SJSA1 (cell line): ENCODE measurements at places on chromosomes 2 and 18. TPM values are rescaled to one million over a fixed set of nuclear protein-coding genes. Genes with fewer than 3 reads are reported as not detected.

DNA sequence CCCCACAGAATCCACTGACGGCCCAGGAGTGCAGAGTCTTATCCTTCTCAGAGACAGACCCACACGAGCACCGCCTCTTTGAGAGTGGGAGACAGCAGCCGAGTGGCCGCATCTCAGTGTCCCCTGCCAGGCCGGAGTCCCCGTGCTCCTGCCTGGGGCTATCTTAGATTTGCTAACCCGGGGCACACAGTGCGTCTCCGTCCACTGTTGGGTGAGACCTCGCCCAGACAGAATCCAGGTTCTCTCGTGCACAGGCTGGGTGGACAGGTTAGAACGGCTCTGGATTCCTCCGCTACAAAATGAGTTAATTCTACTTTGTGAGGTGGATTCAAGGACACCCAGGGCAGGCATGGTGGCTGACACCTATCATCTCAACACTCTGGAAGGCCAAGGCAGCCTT, 88.3 kb downstream of the ZNF516 start:
- peaks cover 20% of the 10 kb centered on the region for H3K36me3 ChIP-seq
- no peaks in the 10 kb centered on the region for H3K27me3 ChIP-seq
- no peak overlapping the region for H3K27ac ChIP-seq
- peaks cover 19% of the 10 kb centered on the region for H3K4me1 ChIP-seq
- no peak for DNase-seq

GRCh38 chr2:149094217-149095015, 55.9 kb downstream of the LYPD6B start:
- no peak overlapping the region for H3K4me3 ChIP-seq
- peak; percentile 72 for DNase-seq
- H3K27ac ChIP-seq = peak overlapping the region; percentile 75
- no peaks in the 10 kb centered on the region for H3K36me3 ChIP-seq
- H3K4me1 ChIP-seq = peaks cover 33% of the 10 kb centered on the region
- H3K27me3 ChIP-seq = no peaks in the 10 kb centered on the region

The GEN1 gene
- 30.0 and 31.1 TPM in 2 replicates for total RNA-seq

The HNMT gene
- 47.6 and 65.8 TPM in 2 replicates for total RNA-seq

The SIX3 gene
- not detected in 2 replicates for total RNA-seq

DNA sequence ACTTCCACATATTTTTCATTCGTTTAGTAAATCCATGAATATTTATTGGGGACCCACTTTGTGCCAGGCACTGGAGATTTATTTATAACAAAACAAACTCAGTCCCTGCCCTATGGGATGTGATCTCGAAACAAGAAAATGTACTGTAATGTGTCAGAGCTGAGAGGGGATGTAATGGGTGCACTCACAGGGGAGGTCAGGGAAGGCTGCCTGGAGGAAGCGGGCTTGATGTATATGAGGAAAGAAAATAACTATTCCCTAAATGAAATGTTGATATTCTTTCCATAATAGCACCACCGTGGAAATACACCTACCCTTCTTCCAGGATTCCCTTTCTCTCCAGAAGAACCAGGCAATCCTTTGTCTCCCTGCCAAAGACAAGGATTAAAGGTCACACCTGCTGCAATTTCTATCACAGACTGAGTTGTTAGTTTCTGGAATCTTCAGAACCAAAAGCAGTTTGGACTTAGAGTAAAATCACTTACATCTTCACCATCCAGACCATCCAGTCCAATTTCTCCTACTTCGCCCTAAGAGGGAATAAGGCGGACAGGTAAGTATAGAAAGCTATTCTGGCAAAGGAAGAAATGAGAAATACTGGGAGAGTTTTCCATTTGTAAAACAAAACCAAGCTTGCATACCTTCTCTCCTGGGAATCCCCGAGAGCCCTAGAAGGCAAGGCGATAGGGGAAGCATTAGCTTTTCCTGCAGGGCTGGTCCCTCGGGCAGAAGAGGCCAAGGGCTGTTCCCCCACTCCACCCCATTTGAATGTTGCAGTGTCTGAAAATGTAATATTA, 55.0 kb downstream of the COL6A3 start:
- no peak overlapping the region for H3K27ac ChIP-seq
- no peak for DNase-seq
- H3K4me1 ChIP-seq = no peaks in the 10 kb centered on the region
- H3K36me3 ChIP-seq = peaks cover 100% of the 10 kb centered on the region
- H3K27me3 ChIP-seq = no peaks in the 10 kb centered on the region

- H3K27me3 ChIP-seq = no peaks in the 10 kb centered on the region; the same call in 1 of the 2 replicates
- no peak overlapping the region for H3K4me3 ChIP-seq
- no peaks in the 10 kb centered on the region for H3K4me1 ChIP-seq
- no peak overlapping the region for H3K27ac ChIP-seq
- no peaks in the 10 kb centered on the region for H3K36me3 ChIP-seq
These were observed 245.4 kb downstream of the RAD51AP2 start for GRCh38 chr2:17272652-17273525.

GRCh38 chr2:95314964-95315611, 17.9 kb downstream of the KCNIP3 start:
- no peaks in the 10 kb centered on the region for H3K36me3 ChIP-seq
- no peak for DNase-seq
- H3K27ac ChIP-seq = no peak overlapping the region
- peaks cover 5% of the 10 kb centered on the region; the same call in 1 of the 2 replicates for H3K27me3 ChIP-seq
- H3K4me1 ChIP-seq = no peaks in the 10 kb centered on the region

The WDR7 gene
- total RNA-seq = 4.7 and 11.0 TPM in 2 replicates

DNA sequence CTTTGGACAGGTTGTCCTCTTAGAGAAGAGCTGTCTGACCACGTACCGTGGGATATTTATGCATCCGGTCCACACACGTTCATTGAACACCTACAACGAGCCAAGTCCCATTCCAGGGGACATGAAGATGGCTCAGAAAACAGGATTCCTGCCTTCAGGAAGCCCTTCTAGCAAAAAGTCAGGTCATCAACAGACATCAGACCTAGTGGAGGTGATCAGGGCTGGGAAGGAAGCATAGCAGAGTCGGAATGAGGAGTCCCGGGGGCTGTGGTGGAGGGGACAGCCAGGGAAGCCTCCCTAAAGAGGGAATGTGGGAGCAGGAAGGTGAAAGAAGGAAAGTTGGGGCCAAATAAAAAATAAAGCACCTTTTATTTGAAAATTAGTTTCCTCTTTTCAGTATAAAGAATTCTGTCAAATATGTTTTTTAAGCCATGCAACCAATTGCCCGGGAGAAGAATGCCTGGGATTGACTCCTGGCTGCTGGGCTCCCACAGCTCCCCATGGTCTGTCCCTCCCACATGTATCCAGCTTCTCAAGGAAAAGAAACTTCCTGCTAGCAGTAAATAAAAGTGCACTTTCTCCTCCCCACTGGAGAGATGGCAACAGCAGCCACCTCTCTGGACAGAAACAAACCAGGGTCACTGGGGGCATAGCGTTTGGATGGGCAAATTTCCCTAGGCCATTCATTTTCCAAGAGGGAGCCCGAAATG, 144.8 kb downstream of the SMAD7 start:
- H3K36me3 ChIP-seq = peaks cover 80% of the 10 kb centered on the region
- peak; percentile 16 for DNase-seq
- peaks cover 13% of the 10 kb centered on the region for H3K4me1 ChIP-seq
- no peaks in the 10 kb centered on the region for H3K27me3 ChIP-seq
- H3K4me3 ChIP-seq = no peak overlapping the region

DNA sequence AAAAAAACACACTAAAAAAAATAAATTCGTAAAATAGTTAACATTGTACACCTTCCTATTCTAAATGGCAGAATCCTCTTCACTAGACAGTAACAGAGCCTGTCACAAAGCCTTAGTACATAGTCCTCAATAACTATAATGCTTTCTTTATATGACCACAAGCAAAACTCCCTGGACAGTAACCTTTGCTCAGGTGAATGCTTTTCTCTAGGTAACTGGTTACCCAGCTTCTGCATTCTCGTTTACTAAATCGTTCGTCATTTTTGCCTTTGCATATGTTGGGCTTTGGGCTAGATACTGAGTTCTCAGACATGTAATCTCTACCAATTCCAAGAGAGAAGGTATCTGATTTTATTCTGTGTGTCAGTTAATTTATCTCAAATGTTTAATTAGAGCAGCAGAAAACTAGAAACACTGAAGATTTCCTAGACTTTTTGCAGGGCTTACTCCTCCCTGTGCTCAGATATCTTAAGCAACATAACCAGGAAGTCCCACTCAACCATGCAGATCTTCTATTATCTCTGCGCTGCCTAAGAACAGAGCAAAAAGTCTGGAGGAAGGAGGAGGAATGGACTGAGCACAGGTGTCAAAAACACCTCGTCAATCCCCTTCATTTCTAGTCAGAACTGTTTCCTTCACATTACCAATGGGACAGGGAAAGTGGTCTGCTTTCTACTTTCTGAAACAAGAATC, 247.7 kb downstream of the SOCS6 start:
- no peak overlapping the region for H3K27ac ChIP-seq
- DNase-seq = no peak
- H3K27me3 ChIP-seq = no peaks in the 10 kb centered on the region
- H3K4me3 ChIP-seq = no peak overlapping the region
- peaks cover 14% of the 10 kb centered on the region for H3K4me1 ChIP-seq
- no peaks in the 10 kb centered on the region for H3K36me3 ChIP-seq

DNA sequence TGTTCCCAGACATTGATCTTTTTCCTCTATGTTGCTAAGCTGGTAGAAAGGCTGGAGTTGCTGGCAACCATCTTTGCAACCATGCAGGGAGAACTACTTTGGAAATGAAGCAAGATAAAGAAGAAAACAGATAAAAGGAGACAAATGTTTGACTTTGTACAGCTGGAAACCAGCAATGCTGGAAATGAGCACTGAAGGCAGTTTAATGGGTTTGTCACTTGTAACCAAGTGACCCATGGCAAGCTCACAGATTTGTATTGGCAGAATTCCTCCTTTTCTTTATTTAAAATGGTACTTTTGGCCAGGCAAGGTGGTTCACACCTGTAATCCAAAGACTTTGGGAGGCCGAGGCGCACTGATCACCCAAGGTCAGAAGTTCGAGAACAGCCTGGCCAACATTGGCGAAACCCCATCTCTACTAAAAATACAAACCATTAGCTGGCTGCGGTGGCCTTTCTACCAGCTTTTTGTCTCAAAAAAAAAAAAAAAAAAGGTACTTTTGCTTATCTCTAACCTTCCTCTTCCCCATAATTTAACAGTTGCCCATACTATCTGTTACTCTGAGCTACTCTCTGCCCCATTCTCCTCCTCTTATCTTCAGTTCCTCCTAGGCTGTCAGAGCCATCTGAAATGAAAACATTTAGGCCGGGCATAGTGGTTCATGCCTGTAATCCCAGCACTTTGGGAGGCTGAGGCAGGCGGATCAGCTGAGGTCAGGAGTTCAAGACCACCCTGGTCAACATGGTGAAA, 2.0 kb upstream of the BOLA3 start:
- no peaks in the 10 kb centered on the region for H3K27me3 ChIP-seq
- no peak overlapping the region for H3K27ac ChIP-seq
- no peak overlapping the region for H3K4me3 ChIP-seq
- no peak for DNase-seq

- H3K27me3 ChIP-seq = no peaks in the 10 kb centered on the region
- peaks cover 55% of the 10 kb centered on the region for H3K4me1 ChIP-seq
- no peak for DNase-seq
- no peak overlapping the region for H3K4me3 ChIP-seq
- H3K36me3 ChIP-seq = no peaks in the 10 kb centered on the region
These were observed 359.4 kb downstream of the PTPRM start for GRCh38 chr18:7926526-7926925.

The LGALSL gene
- total RNA-seq = 3.9 and 4.4 TPM in 2 replicates

The MROH2A gene
- total RNA-seq = not detected in 2 replicates

The C18orf54 gene
- total RNA-seq = 5.3 and 10.2 TPM in 2 replicates

GRCh38 chr2:36952748-36953197, 13.6 kb downstream of the STRN start:
- no peaks in the 10 kb centered on the region; the same call in 1 of the 2 replicates for H3K36me3 ChIP-seq
- no peak overlapping the region for H3K4me3 ChIP-seq
- H3K27ac ChIP-seq = no peak overlapping the region

DNA sequence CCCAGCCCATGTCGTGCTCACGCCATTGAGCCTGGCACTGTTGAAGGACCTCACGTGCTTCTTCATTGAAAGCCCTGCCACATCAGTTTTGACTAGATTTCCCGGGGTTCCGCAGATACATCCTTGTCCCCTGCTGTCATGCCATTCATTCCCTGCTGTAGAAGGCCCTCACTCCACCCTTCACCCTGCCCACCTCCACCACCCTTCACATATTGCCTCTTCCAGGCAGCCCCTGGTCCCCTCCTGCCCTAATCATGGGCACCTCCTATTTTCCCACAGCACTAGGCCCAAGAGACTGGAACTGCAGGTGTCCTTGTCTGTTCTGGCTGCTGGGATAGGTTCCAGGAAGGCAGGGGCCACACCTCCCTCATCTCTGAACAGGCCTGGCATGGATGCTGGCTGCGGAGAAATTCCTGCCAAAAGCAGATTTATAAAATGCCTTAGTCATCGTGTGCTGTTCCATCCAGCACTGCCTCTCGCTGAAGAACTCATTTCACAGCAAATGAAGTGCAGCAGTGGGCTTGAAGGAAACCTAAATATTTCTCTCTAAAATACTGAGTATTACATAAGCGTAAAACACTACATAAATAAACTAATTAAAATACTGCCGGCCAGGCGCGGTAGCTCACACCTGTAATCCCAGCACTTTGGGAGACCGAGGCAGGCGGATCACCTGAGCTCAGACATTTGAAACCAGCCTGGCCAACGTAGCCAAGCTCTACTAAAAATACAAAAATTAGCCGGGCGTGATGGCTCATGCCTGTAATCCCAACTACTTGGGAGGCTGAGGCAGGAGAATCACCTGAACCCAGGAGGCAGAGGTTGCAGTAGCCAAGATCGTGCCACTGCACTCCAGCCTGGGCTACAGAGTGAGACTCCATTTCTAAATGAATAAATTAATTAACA, 38.4 kb downstream of the EIF4E2 start:
- H3K4me3 ChIP-seq = no peak overlapping the region
- H3K27ac ChIP-seq = no peak overlapping the region

- no peak overlapping the region for H3K4me3 ChIP-seq
- H3K4me1 ChIP-seq = no peaks in the 10 kb centered on the region
- DNase-seq = no peak
- no peaks in the 10 kb centered on the region for H3K36me3 ChIP-seq
These were observed 62.5 kb upstream of the RAPGEF4 start for GRCh38 chr2:172673056-172673683.

- peaks cover 13% of the 10 kb centered on the region for H3K4me1 ChIP-seq
- DNase-seq = no peak
- H3K27me3 ChIP-seq = no peaks in the 10 kb centered on the region
- peak overlapping the region; percentile 42 for H3K27ac ChIP-seq
These were observed 18.3 kb downstream of the DNPEP start for GRCh38 chr2:219369447-219369861.

- no peak for DNase-seq
- H3K4me3 ChIP-seq = no peak overlapping the region
- no peaks in the 10 kb centered on the region for H3K27me3 ChIP-seq
- no peak overlapping the region for H3K27ac ChIP-seq
- no peaks in the 10 kb centered on the region for H3K36me3 ChIP-seq
- no peaks in the 10 kb centered on the region for H3K4me1 ChIP-seq
These were observed 729.0 kb downstream of the EPHA4 start for GRCh38 chr2:220842901-220843665.
